ENCODE measurements at places on chromosomes 3 and 15.

GRCh38 chr3:58570851-58571250, 6.3 kb downstream of the FAM107A start:
- DNase-seq: no peak

- DNase-seq: no peak
Measured at GRCh38 chr3:71587958-71588357, 4.4 kb upstream of the FOXP1 start.

DNA sequence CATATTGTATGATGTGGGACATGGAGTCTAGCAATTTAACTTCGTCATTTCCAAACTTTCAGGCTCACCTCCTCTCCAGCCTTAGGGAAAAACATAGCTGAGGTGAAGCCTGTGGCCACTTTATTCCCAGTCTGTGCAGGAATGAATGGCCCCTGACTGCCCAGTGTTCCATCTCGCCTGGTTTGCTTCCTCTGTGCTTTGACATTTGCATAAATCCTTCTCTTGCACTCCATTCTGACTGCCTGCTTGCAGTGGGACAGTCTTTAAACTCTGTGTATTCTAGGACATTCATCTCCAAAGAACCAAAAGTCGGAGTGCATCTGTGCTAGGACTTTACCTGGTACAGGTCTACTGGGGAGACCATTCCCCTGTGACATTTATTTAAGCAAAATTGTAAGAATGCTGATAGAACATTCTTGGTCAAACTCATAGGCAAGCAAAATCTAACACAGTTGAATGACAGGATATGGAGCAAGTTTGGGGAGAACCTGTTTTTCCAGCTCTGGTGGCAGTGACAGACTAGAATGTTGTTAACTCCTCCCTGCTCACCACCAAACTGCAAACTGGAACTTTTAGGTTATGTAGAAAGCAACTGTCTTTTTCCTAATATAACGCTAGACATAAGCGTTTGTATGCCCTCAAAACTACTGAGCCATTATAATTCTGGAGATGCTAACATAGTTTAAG, 22.1 kb downstream of the TMED3 start:
- no peak for DNase-seq

DNA sequence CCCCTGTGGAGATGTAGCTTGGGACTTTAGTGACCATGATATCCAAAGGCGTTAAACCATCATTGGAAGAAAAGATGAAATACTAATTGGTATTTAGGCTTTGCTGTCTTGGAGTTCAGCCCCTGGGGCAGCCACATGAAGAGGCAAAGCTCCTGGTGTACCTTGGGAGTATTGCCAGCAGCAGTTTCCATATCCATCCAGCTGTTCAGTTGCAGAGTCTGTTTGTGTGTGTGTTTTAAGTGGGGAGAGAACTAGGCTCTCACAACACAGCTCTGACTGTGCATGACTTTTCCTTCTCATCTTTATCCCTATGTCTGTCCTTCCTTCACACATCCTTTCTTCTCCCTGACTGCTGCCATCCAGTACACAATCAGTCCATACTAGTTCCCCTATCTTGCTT, 98.9 kb downstream of the CDIN1 start:
- DNase-seq: no peak

DNA sequence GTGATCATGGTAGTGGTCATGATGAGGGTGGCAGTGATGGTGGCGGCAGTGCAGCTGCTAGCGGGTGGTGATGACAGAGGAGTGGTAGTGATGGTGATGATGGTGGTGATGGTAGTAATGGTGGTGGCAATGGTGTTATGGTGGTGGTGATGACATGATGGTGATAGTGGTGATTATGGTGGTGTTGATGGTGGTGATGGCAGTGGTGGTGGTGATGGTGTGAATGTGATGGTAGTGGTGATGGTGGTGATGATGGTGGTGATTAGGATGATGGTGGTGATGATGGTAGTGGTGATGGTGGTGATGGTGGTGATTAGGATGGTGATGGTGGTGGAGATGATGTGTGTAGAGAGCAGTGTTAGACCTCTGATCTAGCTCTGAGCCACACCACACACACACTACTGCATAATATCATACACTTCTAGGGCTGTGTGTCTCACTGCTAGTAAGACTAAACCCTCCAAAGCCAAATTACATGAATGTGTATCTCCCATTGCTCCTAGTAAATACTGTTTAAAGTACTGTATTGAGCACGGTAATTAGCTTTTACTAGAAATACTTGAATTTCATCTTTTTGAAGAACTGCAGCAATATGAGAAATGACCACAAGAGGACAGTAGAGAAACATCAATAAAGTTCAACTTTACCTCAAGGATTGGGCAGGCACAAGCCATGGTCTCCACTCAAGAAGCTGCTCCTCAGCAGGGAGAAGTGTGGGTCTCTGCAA, 28.8 kb downstream of the TMED3 start:
- DNase-seq: no peak

GRCh38 chr15:88637436-88637835, 1.4 kb upstream of the ISG20 start:
- no peak for DNase-seq

- no peak for DNase-seq
Measured at GRCh38 chr3:80355144-80355543, 587.3 kb upstream of the ROBO1 start.

DNA sequence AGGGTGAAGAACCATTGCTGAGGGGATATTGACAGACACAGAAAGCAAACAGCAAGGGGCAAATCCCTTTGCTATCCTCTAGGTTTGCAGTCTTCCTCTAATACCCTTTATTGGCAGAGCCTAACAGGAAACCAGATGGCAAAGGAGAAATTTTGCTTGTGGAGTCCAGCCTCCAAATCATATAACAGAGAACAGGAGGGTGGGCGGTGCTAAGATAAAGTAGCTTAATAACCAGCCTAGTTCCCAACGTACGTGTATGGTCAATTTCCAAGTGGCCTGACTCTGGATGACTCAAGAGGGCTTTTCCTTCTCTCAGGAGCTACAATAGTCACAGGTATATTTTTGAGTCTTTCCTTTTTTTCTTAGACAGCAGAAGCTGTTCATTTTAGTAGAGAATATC, 404.5 kb downstream of the PDCD6IP start:
- DNase-seq: no peak

GRCh38 chr15:24269166-24269571, 406.4 kb upstream of the NPAP1 start:
- DNase-seq: no peak

DNA sequence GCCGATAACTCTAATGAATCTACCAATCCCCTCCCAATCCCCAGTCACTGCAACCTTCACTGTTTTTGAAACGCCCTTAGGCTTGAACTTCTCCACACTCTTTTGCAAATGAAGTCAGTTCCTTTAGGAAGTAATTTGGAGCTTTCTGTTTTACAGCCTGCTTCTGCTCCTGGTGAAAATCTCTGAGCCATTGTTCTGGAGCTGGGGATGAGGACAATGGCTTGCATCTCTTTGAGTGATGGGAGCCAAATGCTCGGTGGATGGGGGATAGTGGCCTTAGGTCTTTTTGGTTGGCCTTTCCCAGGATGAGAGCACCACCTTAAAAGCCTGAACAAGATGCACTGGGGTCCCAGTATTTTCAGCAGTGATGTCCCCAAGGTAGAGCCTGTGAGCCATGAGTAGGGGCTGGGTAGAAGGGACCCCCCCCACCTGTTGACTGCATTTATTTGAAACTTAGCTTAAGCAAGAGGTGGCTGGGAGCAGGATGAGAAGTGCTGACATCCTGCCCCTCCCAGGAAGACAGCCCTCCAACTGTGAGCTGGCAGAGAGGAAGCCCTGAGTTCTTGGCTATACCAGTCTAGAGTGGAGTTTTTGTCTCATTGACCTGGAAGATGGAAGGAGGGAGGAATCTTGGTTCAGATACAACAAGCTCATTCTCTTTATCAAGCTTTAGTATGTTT, 7.6 kb upstream of the MYO5C start:
- DNase-seq: no peak

DNA sequence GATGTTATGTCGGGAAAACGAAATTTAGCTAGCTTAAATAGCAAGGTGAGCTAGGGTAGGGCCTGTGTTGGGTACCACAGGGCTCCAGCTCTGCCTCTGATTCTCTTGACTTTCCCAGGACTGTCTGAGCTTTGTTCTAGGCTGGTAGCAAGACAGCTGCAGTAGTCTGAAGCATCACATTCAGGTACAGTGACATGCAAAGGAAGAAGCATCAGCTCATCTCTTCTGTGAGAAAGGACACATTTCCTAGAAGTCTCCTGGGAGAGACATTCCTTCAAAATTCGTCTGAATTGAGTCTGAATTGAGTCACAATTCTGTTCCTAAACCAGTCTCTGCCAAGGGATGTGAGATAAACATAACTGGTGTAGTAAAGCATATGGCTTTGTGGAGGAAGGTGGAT, 8.5 kb upstream of the UBXN7 start:
- DNase-seq: no peak

Measured in stimulated activated CD8-positive, alpha-beta memory T cell treated with anti-CD3 and anti-CD28 coated beads, Interleukin-15, amount 100 ng/mL, for 24 hours (primary cell).